ENCODE measurements at places on chromosomes 3 and 15.

DNA sequence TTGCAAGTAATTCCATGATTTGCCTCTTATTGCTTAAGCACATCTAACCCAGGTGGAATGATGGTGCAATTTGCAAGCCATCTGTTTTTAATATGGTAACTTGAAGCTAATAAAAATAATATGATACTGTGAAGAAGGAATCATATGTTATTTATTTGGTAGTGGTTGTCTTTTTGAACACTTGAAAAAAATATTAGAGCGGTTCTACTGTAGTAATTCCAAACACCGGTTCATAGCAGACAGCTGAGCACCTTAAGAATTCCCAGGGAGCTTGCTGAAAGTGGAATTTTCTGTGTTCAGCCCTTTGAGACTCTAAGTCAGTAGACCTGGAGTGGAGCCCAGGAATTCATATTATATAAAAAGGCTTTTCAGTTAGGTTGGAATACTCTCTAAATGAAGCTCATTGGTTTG is 687.4 kb downstream of the EDEM1 start:
- DNase-seq = no peak

- no peak for DNase-seq
Observed at GRCh38 chr15:62928242-62928999, 114.1 kb upstream of the TPM1 start.

DNA sequence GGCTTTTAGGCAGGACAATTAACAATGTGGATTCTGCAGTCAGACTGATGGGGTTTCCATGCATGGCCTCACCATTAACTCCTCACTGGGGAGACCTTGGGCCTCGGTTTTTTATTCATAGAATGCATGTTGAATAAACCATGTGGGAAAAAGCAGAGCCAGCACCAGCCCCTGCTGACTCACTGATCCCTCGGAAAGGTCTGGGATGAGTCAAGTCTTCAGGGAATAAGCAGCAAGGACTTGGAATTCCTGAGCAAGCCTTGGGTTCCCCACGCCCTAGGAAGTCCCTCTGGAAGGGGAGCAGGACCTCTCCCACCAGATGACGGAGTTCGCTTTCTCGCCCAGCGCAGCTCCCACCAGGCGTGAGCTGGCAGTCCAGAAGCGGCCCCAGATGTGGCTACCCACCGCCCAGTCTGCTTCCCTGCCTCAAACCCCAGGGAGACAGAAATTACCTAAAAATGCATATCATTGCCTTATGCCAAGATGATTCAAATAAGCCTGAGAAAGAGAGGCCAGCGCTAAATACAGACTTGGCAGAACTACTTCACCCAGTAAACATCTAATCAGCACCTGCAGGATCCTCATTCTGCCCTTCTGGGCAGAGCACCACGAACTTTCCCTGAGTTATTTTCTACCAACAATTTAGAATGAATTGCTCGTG is 45.4 kb downstream of the BTD start:
- DNase-seq = no peak

- peak; percentile 51 for DNase-seq
Observed at GRCh38 chr15:82108489-82109078, 62.8 kb upstream of the MEX3B start.

GRCh38 chr3:14336749-14337598 is 65.4 kb upstream of the SLC6A6 start:
- no peak for DNase-seq

DNA sequence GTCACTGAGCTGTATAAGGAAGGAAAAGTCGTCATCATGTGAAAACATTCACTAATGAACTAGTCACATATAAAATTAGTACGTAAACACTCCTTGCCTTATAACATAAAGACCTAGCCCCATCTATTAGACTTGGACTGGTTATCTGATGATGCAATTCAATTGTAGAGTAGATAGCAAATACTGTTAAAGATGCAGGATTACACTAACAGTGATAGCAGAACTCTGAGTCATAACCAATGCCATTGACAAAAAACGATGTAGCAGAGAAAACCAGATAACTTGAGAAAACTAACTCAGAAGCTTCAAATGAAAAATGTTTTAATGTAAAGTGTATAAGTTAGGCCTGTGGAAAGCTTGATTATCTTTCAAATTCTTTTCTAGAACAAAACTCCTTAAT is 132.2 kb downstream of the WDR72 start:
- no peak for DNase-seq

DNA sequence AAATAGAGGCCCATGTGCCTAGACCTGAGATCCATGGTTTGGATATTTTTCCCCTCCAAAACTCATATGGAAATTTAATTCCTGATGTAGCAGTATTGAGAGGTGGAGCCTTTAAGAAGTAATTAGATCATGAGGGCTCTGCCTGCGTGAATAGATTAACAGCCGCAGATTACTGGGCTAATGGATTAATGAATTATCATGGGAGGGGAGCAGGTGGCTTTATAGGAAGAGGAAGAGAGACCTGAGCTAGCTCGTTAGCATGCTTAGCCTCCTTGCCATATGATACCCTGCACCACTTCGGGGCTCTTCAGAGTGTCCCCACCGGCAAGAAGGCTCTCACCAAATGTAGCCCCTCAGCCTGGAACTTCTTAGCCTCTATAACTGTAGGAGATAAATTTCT is 15.8 kb downstream of the ARHGEF26 start:
- DNase-seq = no peak

DNA sequence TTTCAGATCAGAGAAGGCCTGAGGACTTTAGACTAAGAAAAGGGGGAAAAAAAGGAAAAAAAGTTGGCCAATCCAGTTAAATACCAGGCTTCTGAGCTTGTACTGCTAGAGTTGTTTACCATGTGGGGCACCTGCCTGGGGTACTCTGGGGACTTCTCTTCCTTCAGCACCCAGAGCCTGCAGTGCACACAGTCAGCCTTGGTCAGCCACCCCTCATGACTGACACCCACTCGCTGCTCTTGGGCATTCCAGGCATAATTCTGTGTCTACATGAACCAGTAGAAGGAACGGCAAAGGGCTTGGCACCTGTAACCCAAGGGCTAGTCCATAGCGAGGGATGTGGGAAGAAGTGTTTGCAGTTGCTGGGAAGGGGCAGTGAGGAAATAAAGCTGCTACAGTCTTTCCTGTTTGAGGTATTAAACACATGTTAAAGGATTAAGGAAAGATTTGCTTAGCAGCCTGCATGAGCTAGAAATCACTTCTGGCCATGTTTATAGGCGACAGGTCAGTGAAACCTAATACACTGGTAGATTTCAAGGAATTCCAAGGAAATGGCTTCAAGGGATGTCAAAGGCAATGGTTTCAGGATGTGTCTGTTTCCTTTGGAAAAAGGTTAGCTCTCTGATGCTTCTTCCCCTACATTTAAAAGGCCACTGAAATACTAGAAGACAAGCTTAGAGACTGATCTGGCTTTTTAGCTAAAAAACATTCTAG is 232.5 kb downstream of the CHST2 start:
- DNase-seq = no peak

- DNase-seq = no peak
Observed at GRCh38 chr15:51876169-51876568, 46.7 kb downstream of the TMOD3 start.

DNA sequence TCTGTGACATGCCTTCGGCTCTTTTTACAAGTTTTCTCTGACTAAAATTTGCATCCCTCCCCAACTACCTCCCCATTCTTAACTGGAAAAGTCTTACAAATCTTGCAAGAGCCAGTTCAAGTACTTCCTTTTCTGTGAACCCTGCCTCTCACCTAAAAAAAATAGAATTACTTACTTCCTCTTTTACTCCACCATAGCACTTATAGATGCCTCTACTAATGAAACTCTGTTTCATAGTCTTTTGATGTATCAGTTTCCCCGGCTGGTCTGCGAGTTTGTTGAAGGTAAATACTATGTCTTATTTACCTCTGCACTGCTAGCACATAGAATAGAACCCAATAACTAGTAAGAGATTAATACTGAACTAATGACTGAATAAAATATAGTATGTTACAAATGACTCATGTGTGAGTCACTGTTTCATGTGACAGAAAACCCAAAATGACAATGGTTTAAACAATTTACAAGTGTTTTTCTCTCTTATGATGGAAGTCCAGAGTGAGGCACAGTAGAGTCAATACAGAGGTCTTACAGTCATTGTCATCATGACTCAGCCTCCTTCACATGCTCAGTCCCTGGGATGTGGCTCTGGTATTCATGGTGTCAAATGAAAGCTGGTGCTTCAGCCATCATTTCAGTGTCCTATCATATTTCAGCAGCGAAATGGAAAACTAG is 393.5 kb downstream of the RSL24D1 start:
- no peak for DNase-seq

- peak; percentile 39 for DNase-seq
Observed at GRCh38 chr3:24237971-24238706, 256.5 kb downstream of the THRB start.

DNA sequence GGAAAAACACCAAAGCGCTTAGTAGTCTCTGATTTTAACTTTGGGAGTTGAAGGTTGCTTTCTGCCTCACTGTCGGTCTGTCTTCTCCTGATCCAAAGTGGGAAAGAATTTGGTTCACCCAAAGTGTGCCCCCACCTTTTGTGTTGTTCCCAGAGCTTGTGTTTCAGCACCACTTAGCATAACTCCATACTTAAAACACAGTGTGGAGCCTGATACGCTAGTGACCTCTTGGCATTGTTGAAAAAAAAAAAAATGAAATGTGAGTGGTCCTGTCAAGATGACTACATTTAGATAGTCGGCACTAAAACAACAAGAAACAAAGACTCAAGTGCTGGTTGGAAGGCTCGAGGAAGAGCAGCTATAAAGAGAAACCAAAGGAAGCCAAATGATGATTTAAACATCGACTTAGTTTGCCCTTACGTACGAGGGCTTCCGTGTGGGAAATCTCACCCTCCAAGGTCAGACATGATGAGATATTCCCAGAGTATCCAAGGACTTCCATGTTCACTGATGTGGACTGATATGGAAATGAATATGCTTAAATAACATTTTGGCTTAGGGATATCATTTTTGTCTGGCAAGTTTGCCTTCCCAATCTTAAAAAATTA is 178.8 kb downstream of the MEIS2 start:
- DNase-seq = no peak

GRCh38 chr3:133230195-133230594 is 169.7 kb upstream of the BFSP2 start:
- no peak for DNase-seq

DNA sequence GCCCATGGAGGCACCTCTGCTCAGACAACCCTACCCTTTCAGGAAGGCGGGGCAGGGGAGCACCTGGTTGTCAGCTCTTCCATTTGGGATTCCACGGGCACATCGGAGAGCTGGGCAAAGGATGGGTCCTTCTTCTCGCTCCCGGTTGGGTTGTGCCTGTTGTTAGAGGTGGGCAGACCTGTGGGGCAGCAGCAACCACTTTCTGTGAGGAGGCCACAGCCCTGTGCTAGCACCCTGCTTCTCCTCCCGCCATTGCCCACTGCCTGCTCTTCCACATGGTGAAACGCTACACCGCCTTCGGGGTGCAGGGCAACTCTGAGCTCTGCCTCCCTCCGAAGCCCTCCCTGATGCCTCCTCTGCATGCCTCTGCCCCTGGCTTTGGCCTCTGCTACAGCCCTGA is 7.0 kb upstream of the HHATL start:
- no peak for DNase-seq

DNA sequence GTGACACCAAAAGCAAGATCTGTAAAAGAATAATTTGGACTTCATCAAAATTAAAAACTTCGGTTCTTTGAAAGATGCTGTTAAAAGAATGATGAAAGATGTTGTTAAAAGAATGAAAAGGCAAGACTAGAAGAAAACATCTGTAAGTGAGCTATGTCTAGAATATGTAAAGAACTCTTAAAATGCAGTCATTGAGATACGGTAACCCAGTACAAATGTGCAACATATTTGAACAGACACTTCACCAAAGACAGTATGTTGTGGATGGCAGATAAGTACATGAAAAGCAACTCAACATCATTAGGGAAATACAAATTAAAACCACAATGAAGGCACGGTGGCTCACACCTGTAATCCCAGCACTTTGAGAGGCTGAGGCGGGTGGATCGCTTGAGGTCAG is 139.5 kb downstream of the LRIG1 start:
- DNase-seq = no peak

- DNase-seq = no peak
Observed at GRCh38 chr3:181915551-181915950, 203.8 kb downstream of the SOX2 start.

- DNase-seq = no peak
Observed at GRCh38 chr3:180175572-180175971, 138.8 kb upstream of the PEX5L start.

DNA sequence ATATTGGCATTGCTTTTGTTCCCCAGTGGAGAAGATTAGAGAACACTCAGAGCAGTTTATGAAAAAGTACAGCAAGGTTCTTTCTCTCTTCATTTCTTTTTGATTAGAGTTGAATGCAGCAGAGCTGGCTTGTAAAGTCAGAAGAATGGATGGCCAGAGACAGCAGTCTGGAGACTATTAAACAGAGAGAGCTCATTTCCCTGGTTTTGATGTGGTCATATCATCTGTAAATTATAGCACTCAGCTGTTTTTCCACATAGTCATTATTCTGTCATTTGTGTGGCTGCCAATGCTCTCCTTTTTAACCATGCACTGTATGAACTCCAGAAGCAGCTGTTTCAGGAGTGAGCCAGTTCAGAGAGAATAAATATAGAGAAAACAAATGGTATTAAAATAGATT is 177.4 kb upstream of the CRBN start:
- no peak for DNase-seq

- DNase-seq = no peak
Observed at GRCh38 chr3:195746346-195746745, 25.6 kb downstream of the MUC20 start.

DNA sequence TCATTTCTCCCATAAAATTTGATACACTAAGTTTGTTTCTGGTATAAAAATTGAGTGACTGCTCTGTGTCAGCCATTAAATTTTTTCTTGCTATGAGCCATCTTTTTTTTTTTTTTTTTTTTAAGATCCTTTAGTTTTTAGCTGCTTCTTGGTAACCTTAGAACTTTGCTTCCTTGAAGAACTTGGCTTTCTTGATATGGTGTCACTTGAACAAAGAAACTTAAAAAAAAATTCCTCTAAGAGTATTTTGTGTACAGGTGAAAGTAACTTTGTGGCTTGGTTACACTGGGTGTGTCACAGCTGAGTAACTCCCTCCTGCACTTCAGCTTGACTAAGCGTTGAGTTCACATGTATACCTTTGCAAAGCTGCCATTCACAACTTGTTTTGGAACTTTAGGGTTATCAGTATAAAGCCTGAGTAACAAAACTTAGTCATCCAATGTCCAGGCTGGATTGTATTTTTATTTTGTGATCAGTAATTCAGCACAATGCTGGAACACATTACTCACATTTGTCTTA is 6.5 kb downstream of the CHD2 start:
- peak; percentile 89 for DNase-seq
